GM20000 (cell line): ENCODE measurements at places on chromosomes 6 and 20.
A peak's percentile ranks its signal among the peaks of the same experiment; 100 is the strongest.

DNA sequence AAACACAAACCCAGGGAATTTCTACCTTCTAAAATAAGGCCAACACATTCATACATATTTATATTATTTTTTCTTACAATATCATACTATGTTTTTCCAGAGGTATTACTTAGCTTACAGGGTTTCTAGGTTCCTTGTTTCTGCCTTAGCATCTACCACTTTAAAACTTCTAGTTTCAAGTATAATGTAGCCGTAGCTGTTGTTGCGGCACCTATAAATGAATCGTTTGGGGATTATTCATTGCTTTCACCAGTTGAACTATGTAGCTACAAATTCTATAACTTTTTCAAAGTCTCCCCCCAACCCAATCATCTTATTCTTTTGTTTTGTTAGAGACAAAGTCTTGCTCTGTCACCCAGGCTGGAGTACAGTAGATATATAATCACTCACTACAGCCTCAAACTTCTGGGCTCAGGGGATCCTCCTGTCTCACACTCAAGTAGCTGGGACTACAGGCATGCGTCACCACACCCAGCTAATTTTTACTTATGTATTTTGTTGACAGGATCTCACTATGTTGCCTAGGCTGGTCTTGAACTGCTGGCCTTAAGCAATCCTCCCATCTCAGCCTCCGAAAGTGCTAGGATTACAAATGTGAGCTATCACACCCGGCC, 43.9 kb downstream of the TNFAIP3 start:
- DNase-seq: no peak

DNA sequence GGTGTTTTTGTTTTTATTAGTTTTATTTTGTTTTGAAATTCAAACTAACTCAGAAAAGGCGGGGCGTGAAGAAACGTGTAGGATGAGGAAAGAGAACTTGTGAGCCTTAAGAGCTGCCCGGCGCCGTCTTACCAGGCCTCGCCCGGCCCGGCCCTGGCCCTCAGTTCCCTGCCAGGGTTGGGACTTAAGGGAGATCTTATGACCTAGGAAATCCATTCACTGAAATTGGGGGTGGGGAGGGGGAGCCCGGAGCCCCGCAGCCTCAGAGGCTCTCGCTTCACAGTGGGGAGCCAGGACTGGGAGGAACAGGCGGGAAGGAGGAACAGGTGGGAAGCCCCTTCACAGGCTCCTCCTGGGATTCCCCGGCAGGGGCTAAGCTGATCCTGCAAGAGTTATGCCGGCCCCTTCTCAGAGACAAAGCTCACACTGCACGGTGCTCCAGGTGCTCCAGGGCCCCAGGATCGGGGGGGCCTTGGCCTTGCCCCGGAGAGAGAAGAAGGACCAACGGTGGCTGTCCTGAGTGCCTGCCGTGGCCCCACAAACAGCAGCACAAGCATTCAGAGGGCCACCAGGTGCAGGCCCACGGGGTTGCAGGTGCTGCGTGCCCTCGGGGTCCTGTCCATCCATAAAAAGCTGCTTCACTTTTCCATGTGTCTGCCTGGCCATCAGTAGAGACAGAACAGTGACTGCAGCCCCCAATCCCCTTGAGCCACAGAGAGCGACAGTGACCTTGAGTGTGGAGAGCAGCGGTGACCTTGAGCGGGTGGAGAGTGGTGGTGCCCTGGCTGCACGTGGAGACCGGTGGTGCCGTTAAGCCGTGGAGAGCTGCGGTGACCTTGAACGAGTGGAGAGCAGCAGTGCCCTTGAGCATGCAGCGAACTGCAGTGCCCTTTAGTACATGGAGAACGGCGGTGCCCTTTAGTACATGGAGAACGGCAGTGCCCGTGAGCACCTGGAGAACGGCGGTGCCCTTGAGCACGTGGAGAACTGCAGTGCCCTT, 152.7 kb downstream of the DLL1 start:
- DNase-seq: peak; percentile 8

DNA sequence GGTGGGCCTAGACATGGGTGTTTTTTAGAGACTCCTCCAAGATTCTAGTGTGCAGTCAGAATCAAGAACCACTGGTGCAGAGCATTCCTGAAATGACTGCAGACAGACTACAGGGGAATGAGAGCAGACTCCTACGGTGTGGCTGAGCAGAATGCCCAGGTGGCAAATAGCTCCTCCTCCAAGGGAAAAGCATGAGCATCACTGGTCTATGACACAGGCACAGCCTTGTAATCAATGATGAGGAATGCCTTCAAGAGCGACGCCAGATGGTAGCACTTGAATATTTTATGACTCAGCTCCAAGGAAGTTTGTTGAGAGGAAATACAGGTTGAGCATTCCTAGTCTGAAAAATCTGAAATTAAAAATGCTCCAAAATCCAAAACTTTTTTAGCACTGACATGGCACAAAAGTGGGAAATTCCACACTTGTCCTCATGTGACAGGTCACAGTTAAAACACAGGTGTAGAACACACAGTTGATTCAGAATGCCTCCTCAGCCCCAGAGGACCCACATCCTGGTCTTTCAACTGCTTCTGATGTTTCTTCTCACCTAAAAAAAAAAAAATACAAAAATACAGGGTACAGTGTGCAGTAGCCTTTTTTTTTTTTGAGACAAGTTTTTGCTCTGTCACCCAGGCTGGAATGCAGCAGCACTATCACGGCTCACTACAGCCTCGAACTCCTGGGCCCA, 10.6 kb upstream of the FAM8A1 start:
- DNase-seq: no peak

DNA sequence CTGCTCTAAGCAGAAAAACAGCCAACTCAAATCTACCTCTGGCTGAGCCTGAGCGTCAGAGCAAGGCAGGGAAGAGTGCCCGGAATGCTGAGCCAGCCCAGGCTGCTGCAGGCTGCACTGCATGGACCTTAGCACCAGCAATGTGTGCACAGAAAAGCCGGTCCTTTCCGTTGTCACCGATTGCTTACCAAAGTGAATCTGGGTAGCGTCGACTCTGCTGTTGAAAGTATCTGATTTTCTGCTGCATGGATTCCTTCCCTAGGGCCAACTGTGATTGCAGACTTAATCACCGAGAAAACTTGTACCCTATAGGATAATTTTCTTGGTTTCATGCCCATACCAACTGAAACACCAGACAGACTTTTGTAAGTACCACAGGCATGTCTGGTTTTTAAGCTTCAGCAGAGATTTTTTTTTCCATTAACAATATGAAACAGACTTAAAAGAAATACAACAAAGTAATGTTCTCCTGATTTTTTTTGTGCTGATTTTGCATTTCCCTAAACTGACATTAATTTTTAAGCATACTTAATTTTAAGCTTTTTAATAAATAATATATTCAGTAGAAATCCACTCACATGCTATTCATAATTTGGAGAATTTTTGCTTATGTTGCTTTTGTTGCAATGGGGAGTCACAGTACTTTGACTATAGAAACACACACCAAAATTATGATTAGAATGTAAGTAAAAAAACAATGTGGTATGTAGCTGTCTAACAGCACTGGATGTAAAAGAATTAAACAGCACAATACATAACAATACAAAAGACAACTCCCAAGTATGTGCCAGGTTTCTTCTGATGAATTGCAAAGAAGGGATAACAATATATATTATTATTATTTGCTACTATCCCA, 218.0 kb downstream of the THBS2 start:
- DNase-seq: no peak

DNA sequence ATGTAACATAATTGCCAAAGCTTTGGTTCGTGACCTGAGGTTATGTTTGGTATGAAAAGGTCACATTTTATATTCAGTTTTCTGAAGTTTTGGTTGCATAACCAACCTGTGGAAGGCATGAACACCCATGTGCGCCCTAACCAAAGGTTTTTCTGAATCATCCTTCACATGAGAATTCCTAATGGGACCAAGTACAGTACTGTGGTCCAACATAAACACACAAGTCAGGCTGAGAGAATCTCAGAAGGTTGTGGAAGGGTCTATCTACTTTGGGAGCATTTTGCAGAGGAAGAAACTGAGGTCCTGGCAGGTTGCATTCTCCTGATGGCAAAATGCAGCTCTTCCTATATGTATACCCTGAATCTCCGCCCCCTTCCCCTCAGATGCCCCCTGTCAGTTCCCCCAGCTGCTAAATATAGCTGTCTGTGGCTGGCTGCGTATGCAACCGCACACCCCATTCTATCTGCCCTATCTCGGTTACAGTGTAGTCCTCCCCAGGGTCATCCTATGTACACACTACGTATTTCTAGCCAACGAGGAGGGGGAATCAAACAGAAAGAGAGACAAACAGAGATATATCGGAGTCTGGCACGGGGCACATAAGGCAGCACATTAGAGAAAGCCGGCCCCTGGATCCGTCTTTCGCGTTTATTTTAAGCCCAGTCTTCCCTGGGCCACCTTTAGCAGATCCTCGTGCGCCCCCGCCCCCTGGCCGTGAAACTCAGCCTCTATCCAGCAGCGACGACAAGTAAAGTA, 547 bp upstream of the ESR1 start:
- peak; percentile 16 for DNase-seq

DNA sequence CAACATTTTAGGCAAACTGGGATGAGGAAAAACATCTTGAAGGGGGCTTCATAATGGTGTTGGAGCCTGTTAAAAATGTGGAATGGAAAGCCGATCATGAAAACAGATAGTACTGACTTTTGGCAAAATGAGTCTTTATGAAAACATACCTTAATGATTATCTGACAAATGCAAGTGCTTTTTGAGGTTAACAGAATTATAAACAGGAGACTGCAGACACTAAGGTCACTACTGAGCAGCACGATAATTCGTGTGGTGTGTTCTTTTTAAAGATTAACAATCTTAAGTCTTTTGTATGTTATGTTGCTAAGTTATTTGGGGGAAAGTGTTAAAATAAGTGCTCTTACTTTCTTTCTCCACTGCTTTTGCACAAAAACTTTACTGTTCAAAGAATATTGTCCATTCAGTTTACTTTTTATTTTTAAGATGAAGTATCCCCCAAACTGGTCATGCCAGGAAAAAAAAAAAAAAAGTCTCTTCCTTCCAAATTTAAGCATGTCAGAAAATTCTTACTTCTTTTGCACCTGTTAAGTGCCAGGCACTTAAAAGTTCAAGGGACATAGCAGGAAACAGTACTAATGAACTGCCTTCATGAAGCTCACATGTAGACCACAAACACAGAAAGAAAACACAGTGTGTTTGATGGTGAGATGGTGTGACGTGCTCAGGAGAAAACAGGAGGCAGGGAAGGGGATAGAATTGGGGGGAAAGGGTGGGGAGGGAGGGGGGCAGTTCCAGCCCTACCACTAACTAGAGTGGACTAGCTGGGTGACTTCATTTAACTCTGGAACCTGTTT, 73.2 kb downstream of the CDYL start:
- DNase-seq: no peak

- no peak for DNase-seq
These were observed 52.6 kb upstream of the PTPRK start for GRCh38 chr6:128573036-128573435.

- DNase-seq: no peak
These were observed 125.8 kb downstream of the VEGFA start for GRCh38 chr6:43895656-43896328.

- DNase-seq: no peak
These were observed 838.8 kb downstream of the MAFB start for GRCh38 chr20:39850246-39850645.

DNA sequence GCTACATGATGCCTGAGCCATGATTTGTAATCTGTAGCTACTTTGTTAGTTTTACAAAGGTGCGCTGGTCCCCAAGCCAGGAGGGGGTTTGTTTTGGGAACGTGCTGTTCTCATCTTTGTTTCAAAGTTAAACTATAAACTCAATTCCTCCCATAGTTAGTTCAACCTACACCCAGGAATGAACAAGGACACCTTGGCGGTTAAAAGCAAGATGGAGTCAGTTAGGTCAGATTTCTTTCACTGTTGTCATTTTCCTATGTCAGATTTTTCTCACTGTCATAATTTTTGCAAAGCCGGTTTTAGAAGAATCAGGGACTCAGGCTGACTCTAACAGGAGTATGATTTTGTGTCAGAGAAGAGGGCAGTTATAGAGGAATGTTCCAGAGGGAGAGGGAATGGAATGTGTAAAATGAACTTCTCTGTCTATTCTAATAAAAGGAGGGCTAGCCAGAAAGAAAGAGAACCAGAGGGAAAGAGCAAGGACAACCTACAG, 2.3 kb upstream of the GMPR start:
- no peak for DNase-seq
